ENCODE measurements at places on chromosomes 3 and 15.

GRCh38 chr3:153431076-153431475 is 269.1 kb downstream of the RAP2B start:
- DNase-seq, result no peak

DNA sequence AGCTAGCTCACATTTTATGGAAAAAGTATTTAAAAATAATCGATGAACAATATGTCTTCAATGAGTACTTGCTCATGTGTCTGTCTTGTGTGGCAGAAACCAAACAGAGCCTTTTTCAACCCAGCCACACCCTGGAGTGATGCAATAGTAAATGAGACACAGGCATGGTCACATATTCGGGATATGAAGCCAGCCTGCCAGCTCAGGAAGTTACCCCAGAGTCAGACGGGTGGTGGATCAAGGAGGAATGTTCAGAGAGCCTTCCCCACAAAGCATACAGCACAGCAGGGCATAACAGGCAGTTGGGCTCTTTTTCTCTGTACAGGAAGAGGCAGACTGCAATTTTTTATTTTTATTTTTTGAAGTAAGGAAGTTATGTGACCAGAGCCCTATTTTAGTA is 27.3 kb downstream of the LARP6 start:
- DNase-seq, result no peak

DNA sequence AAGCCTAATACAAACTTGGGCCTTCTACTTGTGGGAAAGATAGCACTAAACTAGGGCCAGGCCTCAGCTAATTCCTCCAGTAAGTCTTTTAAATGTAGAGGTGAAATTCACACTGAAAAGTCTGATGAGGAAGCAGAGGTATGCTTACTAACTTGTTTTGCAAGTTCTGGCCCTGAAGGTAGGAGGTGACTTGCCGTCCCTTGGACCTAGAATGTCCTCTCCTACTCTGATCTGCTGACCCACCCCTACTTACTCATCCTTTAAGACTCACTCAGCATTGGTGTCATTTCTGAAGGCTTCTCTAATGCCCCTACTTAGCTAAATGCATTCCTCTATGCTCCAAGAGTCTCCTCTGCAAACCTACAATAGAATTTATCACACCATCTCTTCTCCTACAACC is 19.4 kb downstream of the RIOX2 start:
- no peak for DNase-seq

DNA sequence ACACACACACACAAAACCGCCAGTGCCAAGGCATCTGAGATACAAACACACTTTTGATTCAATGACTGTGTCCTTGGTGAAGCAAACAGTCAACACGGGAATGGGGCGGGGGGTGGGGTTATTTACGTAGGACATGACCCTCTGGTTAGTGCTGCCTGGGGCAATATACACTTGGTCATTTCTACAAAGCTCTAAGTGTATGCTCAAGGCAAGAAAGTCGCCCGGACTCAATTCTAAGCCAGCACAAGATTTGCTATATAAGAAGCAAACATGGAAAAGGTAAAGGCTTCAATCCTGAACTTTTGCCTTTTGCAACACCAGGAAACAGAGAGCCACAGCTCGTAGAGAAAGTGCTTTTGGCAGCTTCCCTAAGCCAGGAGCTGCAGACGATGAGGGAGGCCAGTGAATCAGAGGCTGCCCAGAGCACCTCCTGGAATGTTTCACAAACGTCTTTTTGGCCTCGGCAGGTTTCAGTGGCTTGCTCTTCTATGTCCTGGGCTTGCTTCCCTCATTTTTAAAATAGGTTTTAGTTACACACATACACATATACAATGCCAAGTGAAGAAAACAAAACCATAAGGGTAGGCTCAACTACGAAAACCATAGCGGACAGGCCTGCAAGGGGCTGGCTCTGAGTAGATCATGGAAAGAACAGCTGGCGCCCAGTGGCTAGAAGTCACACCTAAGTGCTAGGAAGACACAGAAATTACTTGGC is 73.6 kb downstream of the TM4SF4 start:
- DNase-seq, result no peak

GRCh38 chr3:65596571-65597225 is 442.0 kb downstream of the MAGI1 start:
- DNase-seq, result no peak

- DNase-seq, result no peak
Measured at GRCh38 chr15:42191610-42192346, 16.3 kb downstream of the VPS39 start.

- peak; percentile 34 for DNase-seq
Measured at GRCh38 chr15:61227950-61228936, 859 bp downstream of the RORA start.

DNA sequence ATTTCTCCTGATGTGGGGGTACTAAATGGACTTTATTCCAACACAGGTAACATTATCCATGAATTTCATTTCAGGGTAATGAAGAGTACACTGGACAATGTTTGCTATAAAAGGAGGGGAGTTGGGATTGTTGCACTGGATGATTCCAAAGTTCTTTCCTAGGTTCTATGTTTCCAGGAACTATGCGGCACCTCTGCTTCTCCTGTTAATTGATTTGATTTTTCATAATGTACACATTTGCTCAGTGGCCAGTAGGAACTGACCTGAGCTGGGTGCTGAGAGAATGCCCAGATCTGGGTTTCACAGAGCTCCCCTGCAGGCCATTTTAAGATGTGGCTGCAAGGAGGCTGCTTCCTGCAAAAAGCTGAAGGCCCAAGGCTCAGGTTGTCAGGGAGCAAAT is 171.7 kb downstream of the KLF13 start:
- DNase-seq, result no peak

GRCh38 chr15:44289259-44289790 is 806 bp downstream of the GOLM2 start:
- no peak for DNase-seq

DNA sequence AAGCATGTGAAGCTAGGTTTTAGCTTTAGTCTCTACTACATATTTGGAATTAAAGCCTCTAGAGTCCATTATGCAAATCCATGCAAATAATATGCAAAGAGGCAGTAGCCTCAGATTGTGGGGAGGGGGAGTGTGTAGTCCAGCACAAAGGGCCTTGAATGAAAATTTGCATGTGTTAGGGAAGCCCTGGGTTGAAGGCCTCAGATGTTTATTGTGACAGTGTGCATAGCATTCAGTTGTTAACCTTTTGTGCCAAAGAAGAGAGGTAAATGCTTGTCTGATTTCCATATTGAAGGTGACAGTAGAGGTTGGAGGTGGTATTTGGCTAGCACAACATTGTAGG is 24.5 kb upstream of the BFSP2 start:
- no peak for DNase-seq

DNA sequence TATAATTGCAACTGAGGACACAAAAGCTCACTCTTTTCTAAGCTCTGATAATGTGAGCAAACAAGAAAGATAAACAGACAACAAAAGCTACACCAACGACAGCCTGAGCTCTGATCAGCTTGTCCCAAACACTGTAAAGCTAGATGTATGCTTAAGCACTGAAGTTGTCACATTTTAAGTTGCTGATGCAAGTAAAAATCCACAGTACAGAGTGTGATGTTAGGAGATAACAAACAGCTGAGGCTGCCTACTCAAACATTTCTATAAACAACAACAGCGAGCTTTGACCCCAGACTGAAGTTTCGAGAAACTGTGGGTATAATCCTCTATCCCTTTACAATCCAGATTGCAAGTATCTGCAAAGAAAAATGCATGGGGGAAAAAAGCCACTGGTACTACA is 10.7 kb downstream of the MTHFS start:
- DNase-seq, result no peak

- no peak for DNase-seq
Measured at GRCh38 chr15:37094333-37094914, 5.9 kb downstream of the MEIS2 start.

- DNase-seq, result no peak
Measured at GRCh38 chr3:175951047-175951694, 1092.0 kb downstream of the NAALADL2 start.

DNA sequence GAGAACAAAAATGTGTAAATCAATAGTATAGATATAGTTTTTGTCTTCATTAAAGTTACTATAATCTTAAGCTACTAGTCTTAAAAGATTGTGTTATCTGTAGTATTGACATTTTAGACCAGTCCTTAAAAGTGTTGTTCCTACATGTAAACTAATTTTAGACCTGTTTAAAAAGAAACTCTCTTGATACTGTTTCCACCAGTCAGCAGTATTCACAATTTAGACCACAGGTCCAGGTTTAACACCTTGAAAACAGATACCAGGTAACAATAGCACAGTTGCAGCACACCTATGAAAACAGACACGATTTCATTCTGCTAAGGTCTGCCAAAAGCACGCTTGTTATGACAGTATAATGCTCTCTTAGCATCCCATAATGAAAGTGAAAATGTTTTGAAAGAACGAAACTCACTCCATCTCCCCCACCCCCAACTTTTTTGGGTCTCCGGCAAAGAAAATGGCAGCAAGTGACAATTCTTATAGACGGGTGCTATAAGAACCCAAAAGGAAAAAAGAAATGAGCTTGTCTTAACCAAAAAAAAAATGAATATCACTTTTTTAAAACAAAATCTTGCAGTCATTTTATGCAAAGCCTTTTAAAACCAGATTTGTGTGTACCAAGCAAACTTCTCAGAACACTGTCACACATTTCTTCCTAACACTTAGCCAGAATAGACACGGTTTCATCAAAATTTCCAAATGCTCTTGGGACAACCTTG is 1.6 kb downstream of the EIF4E3 start:
- DNase-seq, result no peak

DNA sequence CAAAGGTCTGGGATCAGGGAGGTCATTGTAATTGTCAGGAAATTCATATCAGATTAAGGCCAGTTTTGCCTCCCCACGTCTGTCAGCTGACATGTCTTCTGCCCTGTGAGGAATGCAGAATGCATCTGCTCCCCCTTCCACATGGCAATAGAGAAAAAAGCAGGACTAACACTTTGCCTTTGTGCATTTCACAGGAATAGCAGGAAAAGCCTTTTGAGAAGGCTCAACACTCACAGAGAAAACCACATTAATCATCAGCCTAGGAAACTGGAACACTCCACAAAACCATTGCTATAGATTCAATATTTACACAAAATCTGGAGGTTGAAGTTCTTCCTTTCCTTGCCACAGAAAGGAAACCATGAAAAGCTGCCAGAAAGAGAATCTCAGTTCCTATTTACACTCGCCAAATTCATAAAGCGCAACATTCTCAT is 165.2 kb upstream of the HES1 start:
- no peak for DNase-seq

Data from frontal cortex (tissue), 4 donors.